ENCODE measurements at places on chromosomes 2 and 18. TPM values are rescaled to one million over a fixed set of nuclear protein-coding genes. Genes with fewer than 3 reads are reported as not detected.
A peak's percentile ranks its signal among the peaks of the same experiment; 100 is the strongest.

DNA sequence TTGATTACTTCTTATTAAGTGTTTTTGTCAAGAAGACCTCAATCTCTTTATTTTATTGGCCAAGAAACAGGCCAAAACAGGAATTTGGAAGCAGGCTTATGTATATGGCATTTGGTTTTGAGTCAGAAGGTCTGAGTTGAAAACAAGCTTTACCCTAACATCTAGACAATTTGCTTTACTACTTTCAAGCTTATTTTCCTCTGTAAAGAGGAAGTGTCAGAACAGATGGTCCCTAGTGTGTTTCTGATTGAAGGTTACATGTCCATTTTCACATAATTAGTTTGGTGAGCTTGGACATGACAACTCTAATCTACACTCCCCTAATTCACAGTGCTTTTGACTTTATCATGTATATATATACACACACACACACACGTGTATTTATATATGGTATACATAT lies 19.8 kb upstream of the MAP4K4 start:
- no peak for DNase-seq

DNA sequence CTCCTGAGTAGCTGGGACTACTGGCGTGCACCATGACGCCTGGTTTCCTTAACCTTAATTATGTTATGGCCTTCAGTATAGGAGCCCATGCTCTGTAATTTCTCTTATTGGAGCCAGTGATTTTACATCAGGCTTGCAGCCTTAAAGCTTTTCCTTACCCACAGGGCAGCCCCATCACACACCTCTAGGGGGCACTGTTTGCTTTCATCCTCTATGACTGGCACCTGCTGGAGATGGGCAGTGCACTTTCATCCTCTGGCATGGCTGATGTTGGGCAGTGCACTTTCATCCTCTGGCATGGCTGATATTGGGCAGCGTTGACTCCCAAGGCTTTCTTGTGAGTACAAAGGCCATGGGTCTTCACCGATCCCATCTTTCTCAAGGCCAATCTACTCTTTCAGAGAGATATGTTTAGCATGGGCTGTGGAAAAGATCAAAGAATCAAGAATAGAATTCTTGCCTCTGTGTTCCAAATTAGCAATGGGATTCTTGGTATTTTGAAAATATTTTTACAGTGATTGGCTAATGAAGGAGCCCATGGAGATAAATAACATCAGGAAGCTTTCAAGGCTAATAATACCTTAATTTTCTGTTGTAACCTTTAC lies 80.7 kb upstream of the MEX3C start:
- peak; percentile 63 for DNase-seq

- no peak for DNase-seq
Measured at GRCh38 chr2:56874717-56875116, 690.9 kb downstream of the CCDC85A start.

The HOXD1 gene
- not detected for total RNA-seq

GRCh38 chr2:141569941-141570340 lies 560.9 kb downstream of the LRP1B start:
- no peak for DNase-seq

The SERPINB7 gene
- total RNA-seq: not detected

GRCh38 chr2:151120011-151120410 lies 141.7 kb downstream of the RBM43 start:
- no peak for DNase-seq

DNA sequence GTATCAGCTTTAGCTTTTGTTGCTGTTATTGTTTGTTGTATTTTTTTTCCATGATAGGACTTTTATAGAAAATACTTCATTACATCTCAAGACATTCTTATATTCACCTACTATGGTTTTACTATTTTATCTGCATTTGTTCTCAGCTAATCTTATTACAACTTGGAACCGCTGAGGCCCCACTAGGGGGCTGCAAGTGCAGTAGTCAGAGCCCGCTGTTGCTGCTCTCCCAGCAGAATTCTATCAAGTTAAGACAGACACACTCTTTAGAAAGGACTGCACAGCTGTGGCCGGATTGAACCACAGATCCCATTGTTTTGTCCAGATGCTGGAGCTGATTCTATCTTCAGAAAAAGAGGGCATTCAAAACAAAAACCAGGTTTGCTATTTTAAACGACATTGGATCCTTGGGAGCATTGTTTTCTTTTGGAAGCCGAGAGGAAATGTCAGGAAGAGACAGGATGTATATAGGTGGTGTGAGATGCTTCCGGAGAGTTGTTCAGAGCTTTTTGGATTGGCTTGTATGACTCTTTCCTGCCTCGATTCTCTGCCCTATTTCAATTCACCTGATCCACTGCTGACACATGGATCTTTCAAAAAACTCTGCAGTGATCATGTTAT lies 105.7 kb upstream of the GAREM1 start:
- DNase-seq: no peak

DNA sequence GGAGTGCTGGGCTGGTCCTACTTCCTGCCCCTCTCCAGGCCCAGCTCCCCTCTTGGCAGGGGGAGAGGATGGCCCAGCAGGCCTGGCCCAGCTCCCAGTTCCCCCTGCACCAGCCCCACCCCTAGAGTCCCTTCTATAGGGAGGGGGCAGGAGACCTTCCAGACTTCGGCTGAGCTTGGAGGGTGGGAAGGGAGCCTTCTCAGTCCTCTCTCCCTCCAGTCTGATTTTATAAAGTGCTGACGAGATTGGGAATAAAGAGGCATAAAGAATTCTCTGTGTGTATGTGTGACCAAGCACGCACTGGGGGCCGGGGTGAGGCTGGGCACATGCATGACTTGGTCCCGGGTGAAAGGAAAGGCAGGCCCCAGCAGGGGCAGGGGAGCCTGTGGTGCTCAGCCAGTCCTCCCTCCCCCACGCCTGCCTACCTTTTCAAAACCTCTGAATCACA lies 5.1 kb downstream of the CHPF start:
- no peak for DNase-seq

- DNase-seq: no peak
Measured at GRCh38 chr2:105904938-105905337, 160.2 kb downstream of the NCK2 start.

The DAPL1 gene
- not detected for total RNA-seq

The GULP1 gene
- not detected for total RNA-seq

Data from natural killer cell treated with Interleukin-12 subunit alpha and Interleukin-12 subunit beta and Interleukin-15 and Interleukin-18, amount 100 ng/mL, for 72 hours (primary cell).